Cerebellar cortex (tissue), 1 donor: ENCODE measurements at places on chromosomes 2 and 18.

DNA sequence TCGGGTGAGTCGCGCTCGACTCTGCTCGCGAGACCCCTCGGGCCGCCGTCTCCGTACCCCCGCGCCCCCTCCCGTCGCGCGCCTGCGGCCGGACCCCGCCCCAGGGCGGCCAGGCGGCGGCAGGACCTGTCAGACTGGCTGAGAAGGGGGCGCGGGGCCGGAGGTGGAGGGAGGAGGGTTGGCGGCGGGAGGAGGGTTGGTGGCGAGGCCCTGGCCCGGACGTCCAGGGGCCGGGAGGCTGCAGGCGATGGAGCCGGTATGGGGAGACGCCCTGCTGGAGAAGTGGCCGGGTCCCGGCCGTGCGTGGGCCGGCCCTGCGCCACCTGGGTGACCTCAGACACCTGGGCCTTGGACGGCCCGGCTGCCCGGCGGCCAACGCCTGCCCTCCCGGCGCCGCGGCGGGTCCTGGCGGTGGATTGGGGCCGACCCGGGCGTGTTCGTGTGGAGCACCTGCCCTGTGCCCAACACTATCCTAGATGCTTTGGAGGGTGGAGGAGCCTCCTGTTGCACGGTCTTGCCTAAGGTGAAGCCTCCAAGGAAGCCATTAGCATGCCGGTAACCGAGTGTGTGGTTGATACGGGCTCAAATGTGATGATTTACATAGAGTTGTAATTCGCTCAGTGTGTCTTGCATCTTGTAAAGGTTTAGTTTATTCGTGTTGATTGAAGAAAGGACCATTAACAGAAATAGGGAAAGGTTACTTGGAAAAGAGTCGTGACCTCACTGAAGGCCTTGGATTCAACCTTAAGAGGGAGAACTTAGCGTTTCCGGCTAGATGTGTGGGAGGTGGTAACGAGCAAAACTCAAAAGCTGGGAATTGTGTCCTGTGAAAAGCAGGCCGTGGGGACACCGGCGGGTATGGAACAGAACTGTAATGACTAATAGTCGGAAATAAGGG lies 550 bp downstream of the MYL12B start:
- no peak for DNase-seq

DNA sequence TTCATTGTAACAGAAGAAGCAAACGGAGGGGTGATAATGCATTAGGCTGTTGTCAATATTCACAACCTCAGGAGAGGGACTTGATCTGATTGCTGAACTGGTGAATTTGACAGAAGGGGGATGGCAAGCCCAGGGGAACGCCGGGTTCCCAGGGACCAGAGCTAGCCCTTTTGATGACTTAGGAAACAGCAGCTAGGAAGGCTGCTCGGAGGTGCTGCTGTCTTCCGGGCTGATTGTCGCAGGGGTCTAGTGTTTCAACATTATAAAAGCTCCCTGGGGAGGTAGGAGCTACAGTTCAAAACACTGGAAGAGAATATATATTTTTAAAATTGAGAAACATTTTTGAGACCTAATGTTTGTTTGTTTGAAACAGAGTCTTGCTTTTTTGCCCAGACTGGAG lies 47.3 kb downstream of the CD8B2 start:
- no peak for DNase-seq

- no peak for DNase-seq
These were observed 13.6 kb downstream of the FLACC1 start for GRCh38 chr2:201343559-201343958.

DNA sequence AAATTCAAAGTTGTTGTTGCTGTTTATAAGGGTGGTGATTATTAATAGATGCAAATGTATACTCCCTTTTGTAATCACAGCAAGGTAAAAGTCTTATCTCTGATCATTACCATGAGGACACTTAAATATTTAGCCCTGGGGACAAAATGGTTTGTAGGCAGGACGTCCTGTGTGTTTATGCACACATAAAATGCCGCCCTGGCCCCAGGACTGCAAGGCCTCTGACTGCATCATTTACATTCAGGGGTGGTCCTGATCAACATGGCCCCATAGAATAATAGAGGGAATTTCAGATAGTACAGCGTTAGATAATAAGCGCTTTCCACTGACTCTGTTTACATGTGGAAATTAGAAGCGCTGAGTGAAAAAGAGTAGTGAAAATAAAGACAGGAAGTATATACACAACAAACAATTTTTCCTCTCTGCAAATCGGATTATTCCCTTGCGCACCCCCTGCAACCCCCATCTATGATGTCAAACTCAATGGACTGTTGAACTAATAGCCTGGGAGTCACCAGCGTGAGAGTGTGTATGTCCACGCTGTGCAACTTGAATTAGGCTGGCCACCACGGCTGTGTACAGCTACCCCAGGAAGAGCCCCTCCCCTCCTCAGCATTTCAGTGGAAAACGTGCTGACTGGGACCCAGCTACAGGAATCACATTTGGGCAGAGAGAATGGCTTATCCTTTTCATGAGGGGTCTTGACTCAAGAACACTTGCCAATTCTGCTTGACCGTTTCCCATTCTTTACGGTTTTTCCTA lies 291.5 kb downstream of the SOX11 start:
- DNase-seq = no peak

GRCh38 chr18:61948846-61949438 lies 56.1 kb upstream of the RNF152 start:
- peak; percentile 12 for DNase-seq

- DNase-seq = no peak
These were observed 814 bp upstream of the RAB1A start for GRCh38 chr2:65130664-65131175.

- no peak for DNase-seq
These were observed 7.1 kb downstream of the CASP8 start for GRCh38 chr2:201267278-201268030.

DNA sequence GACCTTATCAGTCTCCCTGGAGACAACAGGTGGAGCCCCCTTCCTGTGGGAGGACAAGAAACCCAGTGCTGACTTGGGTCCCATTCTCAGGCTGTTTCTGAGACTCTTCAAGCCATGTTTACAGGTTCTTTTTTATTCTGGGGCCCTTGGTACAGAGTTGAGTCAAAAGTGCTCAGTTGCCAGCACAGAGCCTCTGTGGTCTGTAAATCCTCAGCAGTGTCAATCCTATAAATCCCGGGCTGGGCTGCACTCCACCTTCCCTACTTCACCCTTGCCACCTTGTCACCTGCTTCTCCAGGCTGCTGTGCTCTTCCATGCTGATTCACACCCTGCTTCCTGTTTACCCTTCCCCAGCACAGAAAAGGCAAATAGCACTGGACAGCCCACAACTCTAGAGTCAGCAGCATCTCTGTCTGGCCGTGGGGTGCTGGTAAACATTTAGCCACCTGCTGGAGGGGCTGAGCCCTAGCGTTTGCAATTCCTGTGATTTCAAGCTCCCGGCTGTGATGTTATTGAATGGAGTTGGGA lies 74.7 kb downstream of the TNFRSF11A start:
- DNase-seq = no peak

GRCh38 chr2:74001781-74002504 lies 17.2 kb downstream of the TET3 start:
- DNase-seq = peak; percentile 47

DNA sequence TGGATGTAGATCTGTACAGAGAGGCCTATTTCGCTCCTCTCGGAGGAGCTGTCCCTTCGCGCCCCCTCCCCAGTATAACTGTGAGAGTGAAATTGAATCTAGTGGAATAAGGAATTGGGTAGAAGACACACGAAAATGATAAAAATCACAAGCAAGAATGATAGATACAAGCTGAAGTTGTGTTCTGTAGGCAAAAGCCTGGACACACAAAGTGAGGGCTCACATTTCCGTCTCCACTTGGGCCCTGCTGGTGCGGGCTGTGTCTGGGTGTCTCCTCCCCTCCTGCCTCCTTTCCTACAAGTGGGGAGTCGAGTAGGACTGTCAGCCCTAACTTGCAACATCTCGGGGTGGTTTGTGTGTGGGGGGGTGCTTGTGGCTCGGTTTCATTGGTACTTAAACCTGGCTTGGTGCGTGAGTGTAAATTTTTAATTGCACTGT lies 457 bp upstream of the SP9 start:
- DNase-seq = no peak

DNA sequence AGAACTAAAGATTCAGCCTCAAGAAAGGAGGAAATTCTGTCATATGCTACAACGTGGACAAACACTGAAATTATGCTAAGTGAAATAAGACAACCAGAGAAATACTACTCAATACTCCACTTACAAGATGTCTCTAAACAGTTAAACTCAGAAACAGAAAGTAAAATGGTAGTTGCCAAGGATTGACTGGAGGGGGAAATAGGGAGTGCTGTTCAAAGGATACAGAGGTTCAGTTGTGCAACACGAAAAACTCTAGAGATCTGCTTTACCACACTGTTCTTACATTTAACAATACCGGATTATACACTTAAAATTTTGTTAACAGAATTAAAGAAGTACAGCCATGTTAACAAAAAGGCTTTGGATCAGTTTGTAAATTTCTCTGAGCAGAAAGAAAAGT lies 39.8 kb upstream of the C2orf15 start:
- DNase-seq = peak; percentile 6

DNA sequence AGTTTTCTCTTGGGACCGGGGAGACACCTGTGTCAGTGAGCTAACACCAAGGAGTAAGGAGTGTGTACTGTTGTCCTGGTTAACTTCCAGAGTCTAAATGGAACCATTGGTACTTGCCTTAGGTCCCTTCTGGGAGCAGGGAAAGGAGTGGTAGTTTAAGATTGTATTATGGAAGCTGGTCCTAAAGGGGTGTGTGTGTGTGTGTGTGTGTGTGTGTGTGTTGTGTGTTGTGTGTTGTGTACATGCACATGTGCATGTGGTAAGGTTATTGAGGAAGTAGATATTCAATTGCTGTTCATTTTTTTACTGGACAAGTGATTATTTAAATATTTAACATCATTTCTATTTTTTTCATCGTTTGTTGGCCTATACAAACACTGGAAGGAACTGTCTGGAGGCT lies 1.4 kb downstream of the APLF start:
- DNase-seq = no peak

- DNase-seq = no peak
These were observed 234.9 kb upstream of the RASGRP3 start for GRCh38 chr2:33241581-33241980.

DNA sequence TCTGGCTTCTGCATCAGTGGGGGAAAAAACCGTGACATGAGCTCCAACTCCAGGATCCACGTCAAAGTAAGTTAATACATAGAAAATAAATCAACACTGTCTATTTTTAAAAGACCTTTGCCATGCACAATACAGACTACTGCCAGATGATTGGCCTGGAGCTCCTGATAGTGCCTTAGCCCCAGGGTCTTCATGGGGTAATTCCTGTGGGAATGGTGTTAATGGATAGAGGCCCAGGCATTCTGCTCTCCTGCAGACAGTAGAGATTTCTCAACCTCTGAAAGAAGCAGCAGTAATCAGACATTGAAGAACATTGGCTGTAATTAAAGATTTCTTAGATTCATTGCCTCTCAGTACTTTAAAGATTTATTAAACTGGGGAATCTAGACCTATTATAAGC lies 4.3 kb upstream of the PLCL1 start:
- DNase-seq = no peak

DNA sequence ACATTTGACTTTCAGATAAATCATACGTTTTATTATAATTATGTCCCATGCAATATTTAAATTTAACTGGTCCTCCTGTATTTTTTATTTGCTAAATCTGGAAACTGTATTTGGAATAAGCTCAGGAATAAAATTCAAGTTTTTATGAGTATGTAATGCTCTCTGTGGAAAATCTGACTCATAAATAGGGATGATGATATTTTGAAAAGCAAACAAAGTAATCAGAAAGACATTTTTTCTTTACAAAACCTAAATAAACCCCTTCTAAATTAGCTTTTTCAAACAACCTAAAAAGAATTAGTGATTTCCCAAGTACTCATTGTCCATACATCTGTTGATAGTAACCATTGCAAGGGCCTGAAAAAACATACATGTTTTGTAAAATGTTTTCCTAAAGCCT lies 41.1 kb downstream of the ASB1 start:
- no peak for DNase-seq

DNA sequence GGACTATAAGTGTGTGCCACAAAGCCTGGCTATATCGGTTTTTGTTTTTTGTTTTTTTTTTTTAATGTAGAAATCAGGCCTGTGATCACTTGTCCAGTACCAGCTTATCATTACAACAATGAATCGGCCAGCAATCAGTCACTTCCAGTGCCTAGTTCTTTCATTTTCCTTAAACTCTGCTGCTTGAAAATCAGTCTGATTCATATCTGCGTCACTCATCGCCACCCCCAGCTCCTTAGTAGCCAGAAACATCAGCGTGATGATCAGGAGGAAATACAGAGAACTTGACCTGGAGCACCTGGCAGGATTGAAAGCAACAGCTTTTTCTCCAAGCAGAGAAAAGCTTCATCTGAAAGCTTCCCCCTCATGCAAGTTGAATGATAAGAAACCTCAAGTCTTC lies 75.4 kb downstream of the SPTBN1 start:
- no peak for DNase-seq

DNA sequence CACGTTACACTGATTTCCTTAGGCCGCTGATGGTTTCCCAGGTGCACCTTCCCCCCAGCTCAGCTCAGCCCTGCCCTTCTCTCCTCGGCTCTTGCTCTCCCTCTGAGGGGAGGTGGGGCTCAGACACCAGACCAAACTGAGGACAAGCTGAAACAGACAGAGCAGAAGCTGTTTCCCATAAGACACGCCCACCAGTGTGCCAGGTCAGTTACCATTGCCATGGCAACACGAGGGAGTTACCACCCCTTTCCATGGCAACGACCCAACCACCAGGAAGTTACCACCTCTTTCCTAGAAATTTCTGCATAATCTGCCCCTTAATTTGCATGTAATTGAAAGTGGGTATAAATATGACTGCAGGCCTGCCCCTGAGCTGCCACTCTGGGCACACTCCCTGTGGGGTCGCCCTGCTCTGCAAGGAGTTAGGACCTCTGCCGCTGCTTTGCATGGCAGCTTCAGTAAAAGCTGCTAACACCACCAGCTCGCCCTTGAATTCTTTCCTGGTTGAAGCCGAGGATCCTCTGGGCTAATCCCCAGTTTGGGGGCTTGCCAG lies 120.9 kb upstream of the SMIM21 start:
- no peak for DNase-seq

DNA sequence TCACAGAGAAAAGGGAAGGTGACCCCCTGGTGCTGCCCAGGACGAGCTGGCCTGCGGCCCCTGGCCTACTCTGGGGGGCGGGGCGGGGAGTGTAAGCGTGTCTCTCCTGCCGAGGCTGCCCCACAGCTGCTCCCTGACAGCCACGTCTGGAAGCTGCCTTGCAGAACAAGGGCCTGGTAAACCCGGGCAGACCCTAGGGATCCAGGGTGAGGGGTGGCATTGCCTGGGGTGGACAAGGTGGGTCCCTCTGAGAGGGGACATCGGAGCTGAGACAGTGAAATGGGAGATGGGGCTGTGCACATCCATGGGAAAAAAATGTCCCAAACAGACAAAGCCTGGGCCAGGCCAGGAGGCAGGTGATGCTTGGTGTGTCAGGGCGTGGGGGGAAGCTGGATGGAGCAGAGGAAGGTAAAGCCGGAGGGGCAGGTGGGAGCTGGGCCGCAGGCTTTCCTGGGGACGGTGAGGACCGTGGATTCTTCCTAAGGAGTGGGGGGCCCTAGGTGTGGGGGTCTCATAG lies 66.0 kb upstream of the HDAC4 start:
- DNase-seq = no peak

DNA sequence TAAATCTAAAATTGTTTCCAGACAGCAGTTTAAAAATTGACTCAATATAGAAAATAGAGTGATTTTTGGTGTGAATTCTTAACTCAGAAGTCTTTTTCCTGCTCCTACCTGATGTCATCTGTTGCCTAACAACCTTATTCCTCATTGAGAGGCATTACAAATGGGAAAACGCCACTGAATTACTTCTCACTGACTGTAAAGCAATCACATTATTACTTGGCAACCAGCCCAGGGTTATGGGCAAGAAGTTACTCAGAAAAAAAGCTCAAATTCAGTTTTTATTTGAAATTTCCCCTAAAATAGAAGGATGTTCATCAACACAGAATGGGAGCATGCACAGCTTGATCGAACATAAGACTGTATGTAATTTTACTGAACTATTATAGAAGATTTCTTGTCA lies 201.8 kb upstream of the GULP1 start:
- no peak for DNase-seq
